NCI-H1417 (cell line): ENCODE measurements at places on chromosomes 12 and 14.

DNA sequence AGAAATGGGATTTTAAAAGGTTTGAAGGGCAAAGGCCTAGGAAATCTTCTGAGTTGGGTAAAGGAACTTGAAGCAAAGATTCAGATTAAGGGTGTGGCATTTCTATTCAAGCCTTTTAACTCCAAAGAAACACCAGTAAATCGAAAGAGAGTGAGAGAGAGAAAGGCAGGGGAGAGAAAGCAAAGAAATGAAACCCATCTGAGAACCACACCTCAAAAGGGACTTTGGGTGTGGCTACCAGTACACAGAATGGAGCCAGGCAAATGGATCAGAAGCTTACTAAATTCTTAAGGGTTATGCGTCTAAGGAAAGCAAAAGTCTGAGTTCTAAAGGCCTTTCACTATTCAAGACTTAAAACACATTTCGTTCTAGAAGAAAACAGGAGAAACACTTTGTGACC, 277.4 kb downstream of the BCL11B start:
- DNase-seq = no peak

GRCh38 chr14:23512156-23512555, 39.4 kb downstream of the ZFHX2 start:
- no peak for DNase-seq

DNA sequence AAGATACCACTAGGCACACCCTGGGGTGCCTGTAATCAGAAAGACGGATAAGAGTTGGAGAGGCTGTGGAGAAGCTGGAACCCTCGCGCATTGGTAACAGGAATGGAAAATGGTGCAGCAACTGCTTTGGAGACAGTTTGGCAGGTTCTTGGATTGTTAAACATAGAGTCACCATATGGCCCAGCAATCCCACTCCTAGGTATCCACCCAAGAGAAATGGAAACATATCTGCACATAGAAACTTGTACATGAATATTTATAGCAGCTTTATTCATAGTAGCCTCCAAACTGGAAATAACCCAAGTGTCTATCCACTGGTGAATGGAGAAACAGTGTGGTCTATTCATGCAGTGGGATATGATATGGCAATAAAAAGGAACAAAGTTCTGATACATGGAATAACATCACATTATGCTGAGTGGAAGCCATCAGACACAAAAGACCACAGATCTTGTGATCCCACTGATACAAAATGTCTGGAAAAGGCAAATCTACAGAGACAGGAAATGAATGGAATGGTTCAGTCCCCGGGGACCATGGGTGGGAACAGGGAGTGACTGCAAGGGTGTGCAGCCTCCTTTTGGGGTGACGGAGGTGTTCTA, 45.4 kb downstream of the JAG2 start:
- no peak for DNase-seq

DNA sequence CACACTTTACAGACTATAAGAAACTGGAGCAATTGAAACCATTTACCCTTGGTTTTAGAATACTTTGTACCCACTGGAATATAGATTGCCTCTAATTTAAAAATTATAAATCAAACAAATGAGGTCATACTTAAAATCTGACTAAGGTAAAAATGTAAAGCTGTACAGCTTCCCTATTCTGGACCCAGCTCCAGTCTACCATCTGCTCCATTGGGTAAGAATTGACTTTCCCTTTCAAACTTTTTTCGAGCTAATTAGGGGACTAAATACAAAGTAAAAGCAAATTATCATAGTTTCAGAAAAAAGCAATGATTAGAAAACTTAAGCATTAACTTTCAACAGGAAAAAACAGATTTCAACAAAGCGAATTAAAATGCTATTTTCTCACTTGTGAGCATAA, 4.3 kb downstream of the KRR1 start:
- DNase-seq = no peak

GRCh38 chr12:89346741-89347324, 5.5 kb downstream of the DUSP6 start:
- DNase-seq = peak; percentile 80

DNA sequence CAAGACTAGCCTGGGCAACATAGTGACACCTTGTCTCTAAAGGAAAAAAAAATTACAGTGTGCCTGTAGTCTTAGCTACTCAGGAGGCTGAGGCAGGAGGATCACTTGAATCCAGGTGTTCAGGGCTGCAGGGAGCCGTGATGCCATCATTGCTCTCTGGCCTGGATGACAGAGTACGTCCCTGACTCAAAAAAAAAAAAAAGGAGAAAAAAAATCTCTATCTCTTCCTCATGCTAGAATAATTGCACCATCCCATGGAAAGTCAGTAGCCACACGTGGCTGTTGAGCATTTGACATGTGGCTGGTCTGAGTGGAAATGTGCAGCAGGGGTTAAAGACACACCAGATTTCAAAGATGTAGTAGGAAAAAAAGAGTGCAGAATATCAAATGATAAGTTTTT, 3.8 kb downstream of the RILPL1 start:
- DNase-seq = no peak

DNA sequence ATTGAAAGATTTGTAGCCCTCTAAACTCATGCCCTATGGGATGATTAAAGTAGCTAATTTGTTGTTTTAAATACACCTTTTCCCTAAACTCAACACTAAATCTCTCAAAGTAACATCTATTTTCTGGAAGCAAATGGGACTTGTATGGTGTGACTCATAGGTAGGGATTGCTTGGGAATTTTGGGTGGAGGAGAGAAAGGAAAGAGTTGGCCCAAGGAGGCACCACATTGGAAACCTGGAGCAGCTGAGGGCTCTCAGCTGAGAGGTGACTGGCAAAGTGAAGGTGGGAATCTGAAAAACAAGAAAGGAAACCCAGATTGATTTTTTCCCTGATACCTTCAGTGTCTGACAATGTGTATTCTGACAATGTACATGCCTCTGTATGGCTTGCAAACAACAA, 114.8 kb upstream of the PRICKLE1 start:
- DNase-seq = no peak

- DNase-seq = peak; percentile 84
Observed at GRCh38 chr12:10749700-10750384, 26.7 kb upstream of the YBX3 start.

- DNase-seq = peak; percentile 29
Observed at GRCh38 chr12:72037006-72037795, 98.6 kb downstream of the TPH2 start.

DNA sequence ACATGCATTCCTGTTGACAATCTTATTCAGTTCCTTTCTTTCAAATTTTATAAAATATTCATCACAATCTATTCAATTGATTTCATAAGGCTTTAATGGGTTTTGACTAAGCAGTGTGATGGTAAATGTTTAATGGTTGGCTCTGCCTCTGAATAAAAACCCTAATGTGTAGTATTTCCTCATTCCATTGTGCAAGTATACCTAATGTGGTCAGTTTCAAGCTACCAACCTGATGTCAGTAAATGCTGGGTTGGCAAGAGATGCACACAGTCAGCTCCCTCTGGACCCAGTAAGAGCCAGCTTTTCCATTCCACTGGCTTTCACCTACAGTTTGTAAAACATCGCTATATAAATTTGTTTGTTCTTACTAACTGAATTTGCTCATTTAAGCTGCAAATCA, 53.9 kb downstream of the METTL25 start:
- DNase-seq = no peak

GRCh38 chr14:43041976-43042375, 1435.3 kb downstream of the LRFN5 start:
- no peak for DNase-seq

DNA sequence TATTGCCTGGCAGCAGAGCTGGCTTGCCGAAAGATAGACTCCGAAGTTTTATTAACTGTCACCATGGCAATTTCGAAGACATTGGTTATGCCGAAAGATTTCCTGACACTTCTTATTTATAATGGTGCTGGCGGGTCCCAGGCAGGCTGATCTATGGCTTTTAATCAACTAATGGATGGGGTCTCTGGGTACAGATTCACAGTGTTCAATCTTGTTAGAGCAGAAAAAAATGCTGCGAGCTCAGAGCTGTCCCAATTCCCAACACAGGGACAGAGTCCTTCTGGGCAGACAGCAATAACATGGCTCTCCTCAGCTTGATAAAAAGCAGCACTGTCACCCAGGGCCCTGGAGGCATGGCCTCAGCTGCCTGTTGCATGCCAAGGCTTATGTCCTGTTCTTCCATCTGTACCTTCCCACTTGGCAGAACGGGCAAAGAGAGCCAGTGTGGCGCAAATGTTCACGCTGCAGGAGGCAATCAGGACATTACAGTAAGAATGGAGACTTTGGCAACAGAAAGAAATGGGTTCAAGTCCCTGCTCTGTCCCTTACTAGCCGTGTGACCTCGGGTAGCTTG, 228.2 kb upstream of the PWP1 start:
- no peak for DNase-seq
